ENCODE measurements at places on chromosomes 4 and X.

DNA sequence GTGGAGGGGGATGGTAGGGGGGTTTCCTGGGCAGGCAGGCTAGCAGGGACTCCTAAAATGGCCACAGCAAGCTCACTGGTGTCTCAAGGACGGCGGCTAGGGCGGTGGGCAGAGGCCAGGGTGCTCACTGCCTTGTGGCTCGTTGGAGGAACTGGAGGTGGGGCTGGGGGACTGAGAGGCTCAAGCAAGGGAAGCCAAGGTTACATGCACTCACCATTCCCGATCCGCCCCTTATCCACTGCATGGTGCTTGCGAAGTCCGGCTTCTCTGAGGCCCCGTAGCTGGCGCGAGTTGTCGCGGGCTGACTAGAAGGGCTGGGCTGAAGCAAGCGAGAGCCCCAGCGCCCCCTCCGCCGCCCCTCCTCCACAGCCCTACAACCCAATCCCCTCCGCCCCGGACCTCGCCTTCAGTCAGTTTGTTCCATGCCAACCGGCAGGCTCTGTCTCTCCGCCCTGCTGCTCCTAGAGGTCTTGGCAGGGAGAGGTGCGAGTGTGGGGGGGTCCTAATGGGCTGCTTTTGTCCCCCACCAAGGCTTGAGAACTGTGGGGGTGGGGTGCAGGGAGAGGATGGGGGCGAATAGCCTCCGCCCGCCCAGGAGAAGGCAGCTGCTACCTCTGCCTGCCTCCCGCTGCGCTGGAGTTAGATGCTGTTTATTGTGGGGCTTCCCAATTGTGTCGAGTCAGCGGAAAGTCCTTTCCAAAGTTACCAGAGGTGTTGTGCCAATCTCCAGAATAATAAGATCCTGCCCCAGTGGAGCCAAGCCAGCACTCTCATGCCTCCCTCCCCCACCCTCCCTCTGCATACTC lies at the start of gene ARHGEF9:
Gene ARHGEF9 (minus strand): TSS at position 313 of the 806 bp plus-strand sequence. CDS start 69 bp downstream, at position 244.
- DNase-seq = no peak

- DNase-seq = no peak
Measured at GRCh38 chr4:52195869-52196268, 144.8 kb downstream of the SPATA18 start.

DNA sequence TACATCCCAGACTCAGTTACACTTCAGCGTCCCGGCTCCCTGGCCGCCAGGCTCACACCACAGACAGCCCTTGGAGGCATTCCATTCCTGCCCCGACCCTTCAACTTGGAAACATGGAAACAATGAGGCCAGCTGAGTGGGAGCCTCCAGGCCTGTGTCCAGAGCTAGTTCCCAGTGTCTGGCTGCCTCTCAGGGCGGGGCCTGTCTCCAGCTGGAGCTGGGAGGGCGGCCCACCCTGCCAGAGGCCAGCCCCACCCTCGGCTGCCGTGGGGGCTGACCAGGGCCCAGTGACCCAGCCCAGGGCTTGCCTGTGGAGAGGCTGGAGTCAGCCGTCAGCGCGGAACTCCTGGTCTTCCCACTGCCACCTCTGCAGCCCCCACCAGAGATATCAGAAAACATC lies 37.4 kb upstream of the SPON2 start:
- DNase-seq = no peak

- no peak for DNase-seq
Measured at GRCh38 chr4:134531013-134531412, 329.4 kb upstream of the PABPC4L start.

GRCh38 chrX:114798907-114799306 lies 215.0 kb downstream of the HTR2C start:
- DNase-seq = no peak

- DNase-seq = no peak
Measured at GRCh38 chrX:79400623-79401022, 33.5 kb upstream of the ITM2A start.

GRCh38 chr4:26992657-26993361 lies 132.2 kb downstream of the STIM2 start:
- no peak for DNase-seq

- DNase-seq = no peak
Measured at GRCh38 chr4:186936496-186937375, 213.1 kb upstream of the FAT1 start.

DNA sequence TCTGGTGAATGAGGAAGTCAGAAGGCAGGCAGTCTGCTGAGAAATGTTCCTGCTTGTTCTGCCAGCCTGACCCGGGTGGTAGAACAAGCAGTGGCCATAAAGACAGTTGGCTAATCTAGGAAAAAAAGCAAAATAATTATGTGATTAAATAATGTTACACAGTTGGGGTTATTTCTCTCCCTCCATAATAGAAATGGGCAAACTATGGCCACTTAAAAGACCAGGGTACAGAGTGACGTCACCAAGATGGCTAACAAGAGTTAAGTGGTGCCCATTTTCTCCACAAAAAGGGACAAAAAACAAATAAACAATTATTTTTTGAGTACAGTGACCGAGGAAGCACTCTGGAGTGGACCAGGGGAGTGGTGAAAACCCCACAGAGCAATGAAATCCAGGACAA lies 16.1 kb upstream of the SPANXD start:
- DNase-seq = no peak

- no peak for DNase-seq
Measured at GRCh38 chr4:146790515-146790914, 151.8 kb downstream of the POU4F2 start.

GRCh38 chrX:40543661-40544328 lies 37.0 kb upstream of the ATP6AP2 start:
- no peak for DNase-seq

- DNase-seq = no peak
Measured at GRCh38 chr4:47675806-47676205, 162.1 kb downstream of the CORIN start.

DNA sequence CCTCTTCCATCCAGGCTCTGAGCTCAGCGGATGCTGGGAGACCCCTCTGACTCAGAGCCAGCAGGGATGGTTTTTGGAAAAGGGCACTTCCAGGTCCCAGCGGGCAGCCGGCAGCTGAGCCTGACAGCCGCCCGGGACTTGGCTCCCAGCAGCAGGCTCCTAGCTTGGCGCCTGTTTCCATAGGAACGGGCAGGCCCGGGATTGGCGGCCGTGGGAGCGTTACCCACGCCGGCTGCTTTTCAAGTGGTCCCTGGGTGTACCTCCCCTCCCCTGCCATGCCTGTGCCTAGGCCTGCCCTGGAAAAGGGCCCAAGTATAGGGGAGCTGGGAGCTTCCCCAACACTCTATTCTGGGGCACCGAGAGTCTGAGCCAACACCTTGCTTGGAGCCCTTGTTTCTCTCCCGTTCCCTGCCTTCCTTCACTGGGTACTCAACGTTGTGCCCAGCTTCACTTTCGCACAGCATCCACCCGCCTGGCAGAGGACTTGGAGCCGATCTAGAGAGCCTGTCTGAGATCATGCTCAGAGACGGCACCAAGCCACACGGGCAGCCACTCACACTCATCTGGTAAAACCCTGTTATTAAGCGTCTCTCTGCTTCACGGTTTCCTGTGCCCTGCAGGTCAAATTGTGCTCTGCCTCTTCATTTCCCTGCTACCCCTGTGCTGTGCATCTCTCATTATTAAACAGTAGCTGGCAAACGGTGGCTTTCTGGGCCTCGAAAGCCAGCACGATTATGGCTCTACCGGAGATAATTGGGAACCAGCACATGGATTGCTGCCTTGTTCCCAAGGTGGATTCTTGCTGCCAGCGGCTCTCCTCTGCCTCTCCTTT lies 521.5 kb downstream of the BCOR start:
- no peak for DNase-seq

DNA sequence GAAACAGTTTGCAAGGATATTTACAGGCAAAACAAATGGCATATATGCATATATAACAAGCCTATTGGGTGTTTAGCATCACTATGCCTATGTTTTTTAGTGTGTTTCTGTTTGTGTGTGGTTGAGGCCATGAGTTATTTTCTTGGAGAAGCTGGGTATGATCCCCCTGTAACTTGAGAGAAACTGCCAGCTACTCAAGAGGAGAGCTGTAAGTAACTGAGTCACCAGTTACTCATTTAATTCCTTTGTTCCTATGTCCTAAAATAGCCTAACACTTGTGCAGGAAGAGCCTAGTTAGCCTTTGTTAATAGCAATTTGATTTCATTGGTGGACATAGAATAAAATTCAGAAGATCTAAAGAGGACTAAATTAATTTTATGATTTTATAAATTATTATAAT lies 79.1 kb downstream of the PWWP3B start:
- DNase-seq = no peak

DNA sequence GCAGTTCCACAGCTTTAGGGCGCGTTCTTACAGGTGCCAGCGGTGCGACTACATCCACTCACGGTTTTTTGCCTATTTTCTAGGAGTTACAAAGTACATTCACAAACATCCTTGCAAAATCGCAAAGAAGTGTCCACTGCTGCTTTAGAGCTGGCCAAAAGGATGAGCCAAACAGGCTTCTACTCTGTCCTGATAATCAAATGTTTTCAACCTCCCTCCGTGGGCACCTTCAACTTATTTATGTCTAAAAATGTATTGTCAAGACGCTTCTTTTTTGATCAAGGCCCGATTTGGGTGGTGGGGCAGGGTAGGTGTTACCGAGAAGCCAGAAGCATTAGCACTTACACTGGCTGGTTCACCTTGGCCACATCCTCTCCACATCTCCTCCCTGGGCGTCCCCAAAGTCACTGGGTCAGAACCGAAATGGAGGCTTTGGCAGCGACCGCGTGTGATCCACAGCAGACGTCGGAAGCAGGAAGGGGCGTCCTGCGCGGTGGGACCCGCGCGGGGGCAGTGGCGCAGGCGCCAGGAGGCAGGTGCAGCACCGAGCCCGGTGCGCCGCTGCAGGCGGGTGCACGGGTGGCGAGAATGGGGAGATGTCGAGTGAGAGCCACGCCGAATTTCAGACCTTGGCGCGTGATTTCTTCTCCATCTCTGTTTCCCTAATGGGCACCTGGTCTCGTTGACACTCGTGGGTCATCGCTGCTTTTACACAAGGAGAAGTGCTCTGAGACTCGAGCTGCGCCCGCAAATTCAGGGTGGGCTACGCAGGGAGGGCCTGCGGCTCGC lies 16.9 kb downstream of the NKX3-2 start:
- DNase-seq = no peak

- no peak for DNase-seq
Measured at GRCh38 chr4:11503166-11503565, 74.5 kb upstream of the HS3ST1 start.

DNA sequence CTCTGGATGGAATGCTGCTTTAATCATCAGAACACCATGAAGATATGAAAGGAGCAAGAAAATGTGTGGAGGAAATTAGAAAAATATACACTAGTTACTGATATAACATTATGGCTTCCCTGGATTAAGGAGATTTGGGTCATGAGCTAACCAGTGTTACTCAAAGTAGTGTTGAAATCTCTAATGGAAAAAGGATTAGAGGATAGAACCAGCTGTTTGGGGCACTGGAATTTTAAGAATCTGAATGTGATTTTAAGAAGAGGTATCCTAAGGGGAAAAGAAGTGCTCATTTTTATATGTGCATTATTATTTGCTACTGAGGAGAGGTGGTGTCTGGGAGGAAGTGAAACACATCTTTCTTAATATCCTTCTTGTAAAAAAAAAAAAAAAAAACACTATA lies 164.1 kb upstream of the PPARGC1A start:
- no peak for DNase-seq

DNA sequence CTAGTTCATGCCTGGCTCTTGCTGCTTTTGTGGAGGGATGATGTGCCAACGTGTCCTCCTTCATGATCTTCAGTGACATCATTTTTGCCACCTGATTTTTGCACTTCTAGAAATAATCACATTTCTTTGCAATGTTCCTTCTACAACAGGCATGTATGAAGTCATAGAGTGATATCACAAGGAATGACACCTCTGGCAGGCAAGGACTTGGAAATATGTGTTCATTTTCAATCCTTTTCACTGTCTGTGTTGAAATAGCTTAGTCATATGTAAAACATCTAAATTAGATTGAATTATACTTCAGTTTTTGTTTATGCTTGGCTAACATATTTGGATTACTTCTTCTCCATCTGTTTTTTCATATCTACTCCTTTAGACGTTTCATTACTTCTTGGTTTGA lies 221.2 kb upstream of the STK26 start:
- DNase-seq = no peak

- DNase-seq = no peak
Measured at GRCh38 chr4:75904076-75904475, 1.8 kb upstream of the PPEF2 start.

DNA sequence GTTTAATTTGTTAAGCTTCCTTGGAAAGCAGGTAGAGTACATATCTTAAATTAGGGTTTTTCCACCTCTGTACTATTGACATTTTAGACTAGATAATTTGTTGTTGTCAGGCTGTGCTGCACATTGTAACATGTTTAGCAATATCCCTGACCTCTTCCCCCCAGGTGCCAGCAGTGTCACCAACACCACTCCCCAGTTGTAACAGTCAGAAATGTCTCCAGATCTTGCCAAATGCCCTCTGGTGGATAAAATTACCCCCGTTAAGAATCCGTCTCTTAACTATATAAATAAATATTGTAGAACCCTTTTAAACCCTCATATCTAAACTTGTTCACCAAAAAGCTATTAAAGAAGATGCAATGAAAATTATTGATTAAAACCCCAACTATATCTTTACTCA lies 161.5 kb downstream of the ARHGAP6 start:
- DNase-seq = no peak

GRCh38 chr4:113328514-113328913 lies 279.1 kb downstream of the ANK2 start:
- no peak for DNase-seq

GRCh38 chr4:4575284-4576211 lies 33.7 kb upstream of the STX18 start:
- peak; percentile 17 for DNase-seq

DNA sequence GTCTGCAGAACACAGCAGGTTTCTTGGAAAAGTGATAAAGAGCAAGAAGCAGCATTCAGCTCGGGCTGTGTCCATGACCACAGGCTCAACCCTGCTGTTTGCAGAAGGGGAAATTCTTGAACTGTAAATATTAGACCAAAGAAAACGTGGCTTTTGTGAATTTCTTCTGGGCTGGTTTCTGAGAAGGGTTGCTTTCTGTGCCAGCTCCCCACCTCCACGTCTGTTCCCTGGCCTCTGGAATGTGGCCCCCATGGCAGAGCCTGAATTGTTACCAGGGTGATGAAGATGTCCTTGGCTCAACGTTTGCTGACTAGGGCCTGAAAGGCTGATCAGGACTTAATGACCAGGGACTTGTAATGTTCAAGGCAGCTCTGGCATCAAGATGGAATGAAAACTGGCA lies 116.0 kb downstream of the CPEB2 start:
- DNase-seq = no peak

DNA sequence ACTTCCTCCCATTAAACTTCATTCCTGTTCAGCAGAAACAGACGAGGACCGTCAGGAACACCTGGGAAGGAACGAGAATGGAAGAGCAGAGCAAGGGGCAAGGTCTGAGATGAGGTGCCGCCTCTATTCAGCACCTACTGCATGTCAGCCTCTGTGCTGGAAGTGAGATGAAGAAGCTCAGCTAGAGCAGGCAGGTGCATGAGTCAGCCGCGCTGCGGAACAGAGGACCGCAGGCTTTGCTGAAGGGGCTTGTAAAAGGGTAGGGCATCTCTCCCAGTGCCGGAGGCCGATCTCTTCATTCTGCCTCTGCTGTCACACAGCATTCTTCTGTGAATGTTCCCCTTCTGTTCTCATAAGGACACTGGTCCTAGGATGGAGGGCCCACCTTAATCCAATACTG lies 6.1 kb upstream of the ABLIM2 start:
- DNase-seq = no peak

GRCh38 chrX:40009890-40010289 lies 87.9 kb downstream of the BCOR start:
- DNase-seq = no peak

Data from stimulated activated CD4-positive, alpha-beta T cell treated with anti-CD3 and anti-CD28 coated beads, Interleukin-1b, Interleukin-23, amount 100 ng/mL, for 1 hour (primary cell).